ENCODE measurements at places on chromosomes 4 and X.

DNA sequence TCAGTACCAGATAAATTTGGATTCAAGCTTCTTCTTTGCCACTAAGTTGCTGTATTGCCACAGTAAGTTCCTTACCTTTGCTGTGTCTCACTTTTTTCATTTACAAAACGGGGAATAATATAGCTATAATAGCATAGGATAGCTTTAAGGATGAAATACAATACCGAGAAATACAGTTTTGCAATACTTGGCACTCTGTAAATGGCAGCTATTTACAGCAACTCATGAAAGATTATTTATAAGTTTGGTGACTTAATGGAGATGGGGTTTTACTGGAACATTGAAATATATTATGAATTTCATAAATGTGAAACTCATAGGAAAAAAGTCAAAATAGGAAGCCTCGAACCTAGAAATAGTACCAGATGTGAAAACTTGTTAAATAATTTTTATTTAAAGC, 27.6 kb downstream of the ANXA10 start:
- no peak for DNase-seq

- DNase-seq = no peak
Measured at GRCh38 chrX:1464971-1465285, 12.2 kb upstream of the ASMTL start.

DNA sequence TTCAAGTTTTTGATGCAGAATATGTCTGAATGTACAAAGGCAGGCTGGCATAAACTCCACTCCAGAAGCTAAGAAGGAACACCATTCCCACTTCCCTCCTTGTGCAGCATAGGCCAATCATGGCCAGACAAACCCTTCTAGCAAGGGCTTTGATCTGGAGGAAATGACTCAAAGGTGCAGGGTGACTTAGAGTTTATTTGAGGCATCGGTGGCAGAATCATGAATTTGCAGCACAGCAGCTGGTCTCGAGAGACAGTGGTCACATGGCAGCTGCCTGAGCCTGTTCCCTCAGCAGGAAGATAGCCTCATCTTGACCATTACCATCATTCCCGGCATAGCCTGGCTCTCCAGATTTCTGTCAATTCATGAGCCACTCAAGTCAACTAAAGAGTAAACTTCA, 154.5 kb downstream of the ATP10D start:
- no peak for DNase-seq

DNA sequence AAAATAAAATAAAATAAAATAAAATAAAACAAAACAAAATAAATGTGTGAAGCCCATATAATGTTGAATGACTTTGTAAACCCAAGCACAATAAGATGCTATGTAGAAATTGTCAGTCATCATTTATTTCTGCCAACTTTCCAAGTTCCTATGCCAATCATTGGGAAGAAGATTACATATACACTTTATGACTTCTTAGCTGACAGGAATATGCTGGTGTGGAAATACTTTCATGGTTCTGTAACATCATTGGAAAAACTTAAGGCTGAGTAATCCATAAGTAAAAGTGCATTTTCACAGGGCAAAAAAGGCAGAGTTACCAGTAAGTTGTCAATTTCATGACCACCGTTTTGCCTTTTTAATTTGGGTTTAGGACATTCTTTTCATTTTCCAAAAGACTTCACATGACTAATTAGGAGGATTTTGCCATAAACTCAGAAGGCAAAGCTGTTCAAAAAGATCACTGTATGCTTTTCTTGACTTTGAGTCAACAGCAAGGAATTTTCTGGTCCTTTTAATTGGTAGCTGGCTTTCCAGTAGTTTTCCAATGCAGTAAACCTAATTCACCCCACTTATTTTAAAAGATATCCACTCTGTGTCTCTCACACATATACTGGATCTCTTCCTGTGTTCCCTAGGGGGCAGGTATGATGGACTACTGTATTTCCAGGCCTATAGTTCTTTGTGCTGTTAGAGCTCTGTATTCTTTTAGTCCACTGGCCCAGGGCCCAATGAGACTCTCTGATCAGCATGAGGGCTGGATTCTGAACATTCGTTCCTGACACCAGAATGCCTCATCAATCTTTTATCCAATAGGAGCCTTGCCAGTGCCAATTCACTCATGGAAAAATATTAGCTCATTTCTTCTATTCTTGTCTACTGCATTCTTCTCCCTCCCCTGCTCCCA, 26.2 kb upstream of the SCRG1 start:
- no peak for DNase-seq

GRCh38 chrX:40109288-40110008, 11.7 kb upstream of the BCOR start:
- DNase-seq = no peak

DNA sequence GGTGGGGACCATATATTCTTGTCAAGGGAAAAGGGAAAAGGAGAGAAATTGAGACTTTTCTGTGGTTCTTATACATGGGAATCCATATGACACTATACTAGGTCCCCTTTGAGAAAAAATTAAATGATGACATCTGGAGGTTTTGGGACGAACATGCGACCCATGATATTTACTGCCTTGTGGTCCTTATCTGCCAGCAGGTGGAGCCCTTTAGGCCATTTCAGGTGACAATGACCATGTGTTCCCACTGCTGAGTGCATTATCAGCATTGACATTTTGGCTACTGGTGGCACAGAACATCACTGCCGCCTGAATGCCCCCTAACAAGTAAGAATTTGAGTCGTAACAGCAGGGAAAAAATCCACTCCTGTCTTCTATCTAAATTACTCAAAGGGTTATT, 843.4 kb downstream of the FSTL5 start:
- DNase-seq = no peak

DNA sequence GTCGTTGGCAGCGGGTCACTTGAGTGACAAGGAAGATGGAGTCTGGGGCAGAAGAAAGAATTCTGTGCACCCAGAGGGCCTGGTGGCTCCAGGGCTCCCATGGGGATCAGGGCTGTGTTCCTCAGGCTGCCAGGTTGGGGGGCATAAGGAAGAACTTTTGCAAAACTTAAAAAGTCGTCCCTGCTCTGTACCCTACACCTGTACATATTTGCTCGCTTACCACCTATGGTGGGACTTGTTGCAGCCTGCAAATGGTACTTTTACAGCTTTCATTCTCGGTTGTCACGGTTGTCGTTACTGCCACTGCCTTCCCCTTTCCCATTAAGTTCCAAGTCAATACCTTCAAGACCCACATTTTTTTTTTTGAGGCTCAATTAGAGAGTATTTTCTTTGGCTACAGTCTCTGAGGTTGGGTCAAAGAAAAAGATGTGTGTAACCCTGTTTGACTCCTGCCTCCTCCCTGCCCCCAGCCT, 9.1 kb downstream of the ARX start:
- no peak for DNase-seq
